Left lung (tissue), 14 donors: ENCODE measurements at places on chromosomes 1 and 21.
A peak's percentile ranks its signal among the peaks of the same experiment; 100 is the strongest.

- no peak for DNase-seq
These were observed 253.8 kb downstream of the KAZN start for GRCh38 chr1:14852291-14852690.

DNA sequence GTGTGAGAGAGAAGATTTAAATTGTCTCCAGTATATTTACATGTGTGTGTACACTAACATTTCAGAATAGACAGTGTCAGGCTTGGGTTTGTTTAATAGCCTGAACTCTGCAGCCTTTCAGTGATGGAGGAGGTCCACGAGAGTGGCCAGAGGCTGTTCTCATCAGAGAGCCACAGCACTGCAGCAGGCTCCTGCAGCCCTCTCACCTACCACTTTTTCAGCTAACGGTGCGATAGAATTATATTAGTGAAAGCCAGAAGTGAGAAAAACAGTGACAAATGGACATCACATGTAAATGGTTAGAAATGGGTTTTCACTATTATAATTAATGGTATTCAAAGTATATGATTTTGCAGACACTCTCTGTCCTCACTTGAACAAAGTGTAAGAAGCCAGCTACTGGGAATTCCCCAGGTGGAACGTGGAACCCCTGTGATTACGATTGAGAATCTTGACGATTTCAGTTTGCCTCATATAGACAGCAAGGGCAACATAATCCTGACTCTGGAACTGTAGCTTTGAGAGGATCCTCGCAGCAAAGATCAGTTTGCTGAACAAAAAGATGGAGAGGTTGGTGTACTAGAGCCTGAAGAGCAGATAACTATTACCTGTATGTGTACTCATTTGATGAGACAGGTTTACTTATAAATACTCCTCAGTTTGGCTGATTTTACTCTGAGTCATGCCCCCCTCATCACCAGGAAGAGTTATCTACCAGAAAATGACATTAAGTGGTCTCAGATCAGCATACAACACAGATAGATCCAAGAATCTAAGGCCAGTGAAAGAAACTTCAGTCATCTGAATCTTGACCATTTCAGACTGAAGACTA lies 31.4 kb downstream of the IFI16 start:
- DNase-seq: no peak

GRCh38 chr1:173114346-173114745 lies 63.6 kb upstream of the TNFSF18 start:
- DNase-seq: no peak

- DNase-seq: no peak
These were observed at the start of gene TAS1R1 for GRCh38 chr1:6554907-6555778. Gene TAS1R1, plus strand, starts transcription at chr1:6555307. Its CDS starts 67 bp downstream, at chr1:6555374.

DNA sequence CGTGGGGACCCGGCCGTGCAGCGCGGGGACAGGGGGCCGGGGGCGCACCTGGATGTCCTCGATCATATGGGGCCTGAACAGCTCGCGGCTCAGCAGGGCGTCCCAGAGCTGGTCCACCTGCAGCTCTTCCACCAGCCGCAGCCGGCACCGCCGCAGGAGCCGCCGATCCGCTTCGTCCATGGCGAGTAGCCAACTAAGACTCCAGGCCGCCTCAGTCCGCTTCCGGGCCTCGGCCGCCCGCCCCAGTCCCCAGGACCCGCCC lies at the start of gene CASP9:
CASP9 (minus strand) TSS at position 195 of the 262 bp plus-strand sequence; CDS start at position 180, 15 bp downstream.
- no peak for DNase-seq

DNA sequence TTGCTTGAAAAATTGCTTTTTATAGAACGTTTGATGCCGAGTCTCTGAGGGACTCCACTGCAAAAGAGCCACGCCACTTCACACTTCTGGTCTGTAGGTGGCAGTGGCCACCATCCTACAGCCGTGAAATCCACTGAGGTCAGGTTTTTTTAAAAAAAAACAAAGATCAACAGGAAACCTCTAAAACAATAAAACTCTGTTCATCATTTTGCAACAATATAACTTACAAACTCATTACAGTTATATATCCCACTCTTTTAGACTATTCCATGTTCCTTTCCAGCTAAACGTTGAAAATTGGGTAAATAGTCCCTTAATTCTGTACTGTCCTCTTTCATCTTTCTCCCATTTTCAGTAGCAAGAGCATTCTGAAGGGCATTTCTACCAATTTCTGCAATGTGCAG lies 64.6 kb upstream of the FMN2 start:
- DNase-seq: peak; percentile 54

DNA sequence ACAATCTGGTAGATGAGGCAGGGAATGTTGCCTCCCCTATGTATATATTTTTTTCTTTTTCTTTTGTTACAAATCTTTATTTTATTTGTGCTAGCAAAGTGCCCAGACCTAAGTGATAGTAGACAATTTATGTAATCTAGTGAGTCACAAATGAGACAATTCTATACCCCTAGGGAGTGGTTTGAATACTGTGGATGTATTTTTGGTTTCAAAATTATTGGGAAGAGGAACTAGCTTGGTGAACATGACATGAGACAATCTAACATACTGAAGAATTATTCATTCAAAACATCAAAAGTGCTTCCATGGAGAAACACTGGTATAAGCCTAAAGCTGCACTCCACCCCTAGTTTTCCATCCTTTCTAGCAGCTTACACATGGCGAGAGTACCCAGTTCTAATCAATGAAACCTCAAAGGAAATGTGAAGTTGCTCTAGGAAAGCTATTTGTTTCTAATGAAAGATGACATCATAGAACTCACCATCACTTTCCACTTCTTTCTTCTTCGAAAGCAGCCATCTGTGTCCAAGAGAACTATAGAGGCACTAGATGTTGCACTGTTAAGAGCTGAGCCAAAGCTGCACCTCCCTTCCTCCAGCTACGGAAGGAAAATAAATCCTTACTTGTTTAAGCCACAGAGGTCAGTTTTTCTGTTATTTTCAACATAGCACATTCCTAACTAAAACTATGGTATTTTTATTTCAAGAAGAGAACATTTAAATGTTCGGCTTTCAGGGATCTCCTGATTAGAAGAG lies 764.6 kb downstream of the LTN1 start:
- no peak for DNase-seq

DNA sequence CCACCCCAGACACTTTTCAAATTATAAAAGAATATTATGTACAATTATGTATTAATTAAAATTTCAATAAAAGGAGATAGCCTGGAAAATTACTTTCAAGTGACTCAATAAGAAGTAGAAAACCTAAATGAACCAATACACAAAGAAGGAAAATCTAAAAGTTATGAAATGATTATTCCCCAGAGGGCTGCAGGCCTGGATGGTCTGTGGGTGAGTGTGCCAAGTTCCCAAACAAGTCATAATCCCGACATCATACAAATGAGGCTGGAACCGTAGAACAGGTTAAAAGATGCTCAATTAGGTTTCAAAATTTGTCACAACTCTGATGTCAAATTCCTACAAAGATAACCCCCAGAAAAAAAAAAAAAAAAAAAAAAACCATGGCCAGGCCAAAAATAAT lies 12.7 kb downstream of the SPATC1L start:
- no peak for DNase-seq

DNA sequence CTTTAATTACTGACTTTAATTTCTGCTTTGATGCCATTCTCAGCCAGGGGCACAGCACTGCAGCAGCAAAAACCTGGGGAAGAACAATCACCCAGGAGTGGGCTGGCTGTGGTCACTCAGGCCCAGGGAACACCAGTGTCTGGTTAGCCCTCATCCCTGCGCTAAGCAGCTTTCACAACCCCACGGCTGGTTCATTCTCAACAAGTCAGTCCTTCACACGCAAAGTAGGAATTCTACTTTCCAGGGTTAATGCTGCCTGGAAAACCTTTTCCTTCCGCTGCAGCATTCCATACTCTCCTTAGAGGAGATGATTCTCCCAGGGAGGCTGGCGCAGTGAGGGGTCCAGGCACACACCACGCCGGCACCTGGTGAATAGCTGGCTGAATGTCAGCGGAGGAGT lies 24.3 kb upstream of the KCNE1 start:
- DNase-seq: no peak

DNA sequence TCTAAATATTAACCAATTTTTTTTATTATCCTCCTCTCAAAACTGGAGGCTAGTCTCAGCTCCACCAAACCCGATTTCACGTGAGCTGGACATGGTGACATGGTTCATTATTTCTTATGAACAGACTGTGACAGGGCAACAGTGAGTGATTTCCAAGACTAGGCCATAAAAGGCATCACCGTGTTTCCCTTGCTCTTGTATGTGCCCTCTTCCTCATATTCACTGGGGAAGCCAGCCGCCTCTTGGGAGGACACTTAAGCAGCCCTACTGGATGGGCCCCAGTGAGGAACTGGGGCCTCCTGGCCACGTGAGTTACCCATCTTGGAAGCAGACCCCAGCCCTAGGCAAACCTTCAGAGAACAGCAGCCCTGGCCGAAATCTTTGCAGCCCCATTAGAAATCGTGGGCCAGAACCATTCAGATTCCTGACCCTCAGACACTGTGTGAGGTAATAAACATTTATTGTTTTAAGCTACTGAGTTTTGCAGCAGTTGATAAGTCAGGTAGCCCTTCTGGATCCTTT lies 105.0 kb downstream of the GALNT2 start:
- DNase-seq: no peak

GRCh38 chr1:46784666-46785065 lies 14.2 kb upstream of the CYP4B1 start:
- no peak for DNase-seq

GRCh38 chr1:116916002-116916401 lies 6.3 kb downstream of the PTGFRN start:
- DNase-seq: no peak

DNA sequence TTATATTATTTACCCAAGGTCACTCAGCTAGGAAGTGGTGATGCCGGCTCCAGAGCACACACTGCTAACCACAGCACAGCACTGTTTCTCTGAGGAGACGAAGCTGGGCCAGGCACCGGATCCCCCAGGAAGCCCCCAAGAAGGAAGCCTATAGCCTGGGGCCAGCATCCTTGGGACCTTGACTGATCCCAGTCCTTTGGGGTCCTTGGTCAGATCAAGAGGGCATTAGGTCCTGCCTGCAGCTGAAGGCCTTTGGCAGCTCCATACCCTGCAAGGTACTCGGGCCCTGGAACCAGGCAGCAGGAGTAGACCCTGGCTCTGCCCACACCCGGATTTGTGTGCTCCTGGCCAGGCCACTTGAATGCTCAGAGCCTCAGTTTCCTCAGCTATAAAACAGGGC lies 128.0 kb downstream of the LACTBL1 start:
- no peak for DNase-seq

DNA sequence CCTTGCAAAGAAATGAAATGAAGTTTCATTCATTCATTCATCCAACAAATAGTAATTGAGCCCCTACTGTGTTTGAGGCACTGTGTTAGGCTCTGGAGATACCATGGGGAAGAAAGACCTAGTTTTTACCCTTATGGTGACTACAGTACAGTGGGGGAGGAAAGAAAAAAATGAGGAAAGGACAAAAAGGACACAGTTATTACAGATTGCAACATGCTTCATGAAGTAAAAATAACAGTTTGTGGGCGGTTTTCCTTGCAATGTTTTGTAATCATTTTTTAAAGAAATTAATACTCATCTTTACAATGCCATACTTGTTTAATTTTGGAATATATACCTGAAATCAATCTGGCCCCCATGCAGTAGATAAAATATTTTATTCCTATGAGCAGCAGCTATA lies 120.3 kb downstream of the TM2D1 start:
- DNase-seq: no peak

GRCh38 chr1:26029864-26030481 lies 8.4 kb downstream of the EXTL1 start:
- no peak for DNase-seq

GRCh38 chr21:38219049-38219628 lies 37.7 kb upstream of the KCNJ15 start:
- peak; percentile 76 for DNase-seq

DNA sequence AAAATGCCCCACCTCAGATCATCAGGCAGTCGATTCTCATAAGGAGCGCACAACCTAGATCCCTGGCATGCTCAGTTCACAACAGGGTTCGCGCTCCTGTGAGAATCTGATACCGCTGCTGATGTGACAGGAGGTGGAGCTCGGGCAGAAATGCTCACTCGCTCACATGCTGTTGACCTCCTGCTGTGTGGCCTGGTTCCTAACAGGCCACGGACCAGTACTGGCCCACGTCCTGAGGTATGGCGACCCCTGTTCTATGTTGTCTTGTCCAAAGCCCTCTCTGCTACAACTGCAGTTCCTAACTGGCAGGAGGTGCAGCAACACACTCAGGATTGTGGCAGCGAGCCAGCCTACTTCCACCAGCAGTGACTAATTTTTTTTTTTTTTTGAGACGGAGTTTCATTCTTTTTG lies 70.6 kb downstream of the CLSTN1 start:
- DNase-seq: peak; percentile 12

- peak; percentile 56 for DNase-seq
These were observed 85.4 kb upstream of the OLIG2 start for GRCh38 chr21:32940079-32941014.

- DNase-seq: no peak
These were observed 272.2 kb downstream of the TNR start for GRCh38 chr1:175471039-175471800.

DNA sequence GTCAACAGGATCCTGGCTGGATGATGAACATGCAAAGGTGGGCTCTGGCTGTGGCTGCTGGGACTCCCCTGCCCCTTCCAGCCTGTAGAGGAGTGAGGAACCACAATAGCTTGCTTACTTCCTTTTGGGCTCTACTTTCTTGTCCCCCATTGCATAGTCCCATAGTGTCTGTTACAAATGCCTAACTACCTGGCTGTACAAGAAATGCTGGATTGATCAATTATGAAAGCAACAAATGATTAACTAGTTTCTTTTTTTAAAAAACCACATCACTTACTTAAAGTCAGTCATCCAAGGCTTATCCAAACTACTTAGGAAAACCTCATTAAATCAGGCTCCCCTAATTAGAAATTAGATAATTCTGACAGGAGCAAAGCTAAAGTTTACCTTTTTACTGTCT lies 514.1 kb upstream of the PKN2 start:
- DNase-seq: no peak

GRCh38 chr21:42225571-42226155 lies 6.7 kb downstream of the ABCG1 start:
- DNase-seq: no peak

GRCh38 chr21:17462276-17462981 lies 50.4 kb upstream of the CXADR start:
- DNase-seq: no peak

DNA sequence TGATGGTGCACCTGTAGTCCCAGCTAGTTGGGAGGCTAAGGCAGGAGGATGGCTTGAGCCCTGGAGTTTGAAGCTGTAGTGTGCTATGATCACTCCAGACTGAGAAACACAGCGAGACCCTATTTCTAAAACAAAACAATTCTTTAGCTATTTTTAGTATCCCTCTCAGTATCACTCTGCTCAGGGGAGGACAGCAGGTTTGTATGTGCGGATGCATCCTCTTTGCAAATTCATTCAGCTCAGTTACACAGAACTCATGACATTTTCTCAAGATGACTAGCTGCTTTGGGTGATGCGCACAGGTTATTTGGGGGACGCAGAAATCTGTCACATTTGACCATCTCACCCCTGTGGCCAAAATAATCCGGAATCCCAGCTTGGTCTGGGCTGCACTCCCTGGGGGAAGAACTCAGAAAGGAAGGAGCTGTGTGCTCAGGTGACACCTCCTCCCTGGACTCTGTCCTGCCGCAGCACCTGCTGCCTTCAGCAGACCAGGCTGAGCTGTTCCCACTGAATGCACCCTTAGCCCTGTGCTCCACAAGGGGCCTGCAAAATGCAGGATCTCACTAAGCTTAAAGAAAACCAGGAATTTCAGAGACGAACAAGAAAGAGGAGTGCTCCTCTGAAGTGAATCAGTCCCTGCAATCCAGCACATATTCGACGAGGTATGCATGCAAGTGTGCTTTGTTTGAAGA lies 89.5 kb upstream of the PGBD5 start:
- DNase-seq: no peak
